Posterior cingulate gyrus (tissue), 11 donors: ENCODE measurements at places on chromosomes 4 and X.

- DNase-seq, result no peak
Measured at GRCh38 chr4:14880805-14881204, 121.5 kb upstream of the CPEB2 start.

DNA sequence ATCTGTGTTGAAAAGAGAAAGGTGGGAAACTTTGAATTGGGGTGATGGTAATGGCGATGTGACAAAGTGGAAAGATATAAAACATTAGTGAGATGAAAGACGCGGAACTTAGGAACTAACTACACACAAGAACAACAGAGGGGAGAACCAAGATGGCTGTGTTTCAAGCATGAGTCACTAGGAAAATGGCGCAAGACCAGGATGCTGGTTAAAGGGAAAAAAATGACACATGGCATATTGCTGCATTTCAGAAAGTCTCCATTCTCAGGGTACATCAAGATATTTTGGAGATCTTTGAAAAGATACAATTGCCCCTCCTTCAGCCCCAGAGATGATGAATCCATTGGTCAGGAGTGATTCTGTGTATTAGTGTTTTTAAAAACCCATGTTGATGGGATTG is 164.4 kb downstream of the FBXO8 start:
- DNase-seq, result no peak

- DNase-seq, result no peak
Measured at GRCh38 chr4:41935652-41936021, 408 bp downstream of the TMEM33 start.

GRCh38 chrX:19886883-19887531 is 393 bp downstream of the SH3KBP1 start:
- no peak for DNase-seq

DNA sequence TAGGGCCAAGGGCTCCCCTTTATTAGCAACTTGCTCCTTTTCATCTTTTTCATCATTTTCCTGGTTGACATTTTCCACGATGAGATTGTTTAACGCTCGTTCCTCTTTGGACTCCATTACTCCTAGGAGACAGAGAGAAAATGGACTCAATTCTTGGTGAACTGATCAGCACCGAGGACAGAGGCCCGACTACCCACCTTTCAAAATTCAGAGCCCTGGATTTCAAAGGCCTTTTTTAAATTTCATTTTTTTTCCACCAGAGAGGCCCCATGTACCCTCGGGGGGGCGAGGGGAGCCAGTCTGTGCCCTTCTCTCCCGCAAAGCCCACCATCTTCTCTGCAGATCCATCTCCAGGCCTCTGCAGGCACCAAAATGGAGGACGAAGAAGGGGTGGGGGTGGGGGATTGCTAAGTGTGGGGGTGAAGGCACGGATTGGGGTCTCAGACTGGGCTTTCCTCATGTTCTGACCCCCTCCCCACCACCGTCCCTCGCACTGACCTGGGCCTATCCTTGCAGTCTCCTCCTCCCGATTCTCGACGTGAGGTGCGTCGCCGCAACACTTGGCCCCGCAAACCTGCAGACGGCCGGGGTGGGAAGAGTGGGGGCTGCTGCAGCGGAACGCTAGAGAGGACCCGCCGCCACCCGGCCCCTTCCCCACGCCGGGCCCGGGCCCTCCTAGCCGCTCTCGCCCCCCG is 783 bp downstream of the BEX2 start:
- no peak for DNase-seq

GRCh38 chr4:7988437-7988836 is 48.8 kb upstream of the AFAP1 start:
- no peak for DNase-seq

DNA sequence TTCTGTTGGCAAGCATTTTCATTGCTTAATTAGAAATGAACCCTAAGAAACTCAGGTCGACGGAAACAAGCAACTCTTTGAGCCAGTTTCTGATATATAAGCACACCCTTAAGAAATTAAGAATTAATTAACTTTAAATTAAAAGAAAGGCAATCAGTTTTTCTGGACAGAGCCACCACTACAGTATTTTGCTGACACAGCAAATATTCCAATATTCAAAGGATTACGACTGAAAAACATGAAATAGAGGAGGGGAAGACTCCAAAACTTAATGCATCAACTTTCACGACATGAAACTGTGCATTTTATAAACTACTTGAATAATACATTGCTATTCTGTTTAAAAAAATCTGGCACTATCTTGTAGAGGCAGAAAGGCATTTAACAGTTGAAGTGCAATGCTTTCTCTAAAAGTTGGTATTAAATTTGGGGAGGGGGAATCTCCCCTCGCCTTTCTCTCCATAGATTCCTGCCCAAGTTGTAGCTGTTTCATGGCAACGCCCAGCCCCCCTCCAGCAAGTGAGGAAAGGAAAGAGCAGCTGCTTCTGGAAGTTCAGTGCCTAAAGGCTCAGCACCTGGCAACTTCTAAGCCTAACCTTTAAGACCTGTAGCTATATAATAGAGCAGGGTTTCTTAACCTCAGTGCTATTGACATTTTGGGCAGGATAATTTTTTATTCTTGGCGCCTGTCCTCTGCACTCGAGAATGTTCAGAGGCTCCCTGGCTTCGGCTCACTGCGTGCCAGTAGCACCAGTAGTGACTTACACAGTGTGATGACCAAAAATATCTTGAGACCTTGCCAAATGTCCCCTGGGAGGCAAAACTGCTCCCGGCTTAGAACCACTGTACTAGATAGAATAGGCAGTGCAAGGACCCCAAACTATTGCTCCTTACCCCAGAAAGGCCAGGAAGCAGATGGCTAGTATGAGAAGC is 6.7 kb upstream of the ZCCHC18 start:
- DNase-seq, result no peak

GRCh38 chrX:114152130-114152529 is 431.8 kb upstream of the HTR2C start:
- DNase-seq, result no peak

DNA sequence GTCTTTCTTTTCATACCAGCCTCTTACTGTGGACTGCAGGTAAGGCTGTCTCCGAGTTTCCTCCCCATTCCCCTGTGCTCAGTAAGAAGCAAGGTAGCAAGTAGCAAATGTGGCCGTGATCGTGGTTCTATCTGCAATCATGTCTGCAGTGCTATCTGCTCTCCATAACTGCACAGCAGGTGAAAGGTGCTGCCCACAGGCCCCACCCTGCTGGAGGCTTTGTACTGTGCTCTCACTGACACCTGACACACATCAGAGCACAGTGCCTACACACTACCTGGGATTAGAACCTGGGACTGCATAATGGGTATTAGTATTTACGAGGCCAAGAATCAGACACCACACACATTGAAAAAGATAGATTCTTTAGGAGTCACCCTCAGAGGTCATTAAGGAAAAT is 15.3 kb downstream of the PGRMC1 start:
- no peak for DNase-seq

- DNase-seq, result no peak
Measured at GRCh38 chr4:61443813-61444510, 243.8 kb downstream of the ADGRL3 start.

- no peak for DNase-seq
Measured at GRCh38 chrX:23820235-23820782, 37.3 kb downstream of the SAT1 start.

DNA sequence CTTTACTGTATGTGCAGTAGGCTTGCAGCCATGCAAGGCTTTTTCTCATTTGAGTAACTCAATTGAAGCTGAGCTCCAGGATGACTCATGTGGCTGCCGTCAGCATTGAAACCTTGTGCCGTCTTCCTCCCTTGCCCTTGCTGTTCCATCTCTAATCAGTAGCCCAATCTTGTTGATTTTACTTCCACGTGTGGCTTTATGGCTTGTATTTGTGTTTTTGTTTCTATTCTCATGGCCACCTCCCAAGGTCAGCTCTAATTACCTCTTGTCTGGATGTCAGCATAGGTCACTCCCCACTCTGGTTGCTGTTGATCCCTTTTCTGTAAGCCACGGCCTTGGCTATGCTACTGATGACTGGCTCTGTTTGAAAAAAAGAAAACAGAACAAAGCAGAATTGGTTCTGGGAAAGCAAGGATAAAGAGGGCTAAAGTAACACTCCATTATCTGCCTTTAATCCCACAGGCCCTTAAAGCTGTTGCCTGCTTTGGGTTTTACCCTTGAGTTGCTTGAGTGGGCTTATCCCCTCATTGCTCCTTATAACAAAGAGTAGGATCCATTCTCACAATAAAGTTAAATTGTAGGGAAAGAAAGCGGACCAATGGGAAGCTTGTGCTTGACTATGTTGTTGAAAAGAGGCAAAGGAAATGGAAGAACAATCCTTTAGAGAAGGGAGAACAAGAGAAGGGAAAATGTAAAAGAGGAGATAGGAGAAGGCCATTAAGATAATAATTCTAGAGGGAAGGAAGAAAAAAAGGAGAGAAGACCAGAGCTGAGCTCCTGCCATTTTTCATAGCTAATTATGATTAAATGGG is 173.9 kb upstream of the PGRMC2 start:
- DNase-seq, result no peak

GRCh38 chr4:2829321-2829932 is 14.2 kb upstream of the ADD1 start:
- DNase-seq, result no peak

- DNase-seq, result no peak
Measured at GRCh38 chrX:21972721-21973120, 32.2 kb downstream of the SMS start.

- no peak for DNase-seq
Measured at GRCh38 chrX:40298572-40299479, 201.1 kb upstream of the BCOR start.

DNA sequence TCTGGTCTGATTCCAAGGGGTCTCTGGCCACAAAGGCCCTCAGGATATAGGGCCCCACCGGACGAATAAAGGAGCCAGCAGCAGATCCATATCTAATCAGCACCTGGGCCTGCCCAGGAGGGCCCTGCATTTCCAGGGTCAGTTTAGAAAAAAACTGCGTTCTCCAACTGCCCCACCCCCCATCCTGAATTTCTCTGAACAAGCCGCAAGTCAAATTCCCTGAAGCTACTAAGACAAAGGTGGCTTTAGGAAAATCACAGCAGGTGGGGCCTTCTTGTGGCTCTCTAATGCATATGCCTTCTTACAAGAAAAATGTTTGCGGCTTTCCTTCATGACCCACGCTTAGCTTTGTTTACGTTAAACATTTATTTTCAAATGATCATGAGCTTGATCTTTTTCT is 76.6 kb downstream of the MBNL3 start:
- DNase-seq, result no peak

GRCh38 chrX:47927212-47927611 is 76.6 kb downstream of the ZNF182 start:
- DNase-seq, result no peak

DNA sequence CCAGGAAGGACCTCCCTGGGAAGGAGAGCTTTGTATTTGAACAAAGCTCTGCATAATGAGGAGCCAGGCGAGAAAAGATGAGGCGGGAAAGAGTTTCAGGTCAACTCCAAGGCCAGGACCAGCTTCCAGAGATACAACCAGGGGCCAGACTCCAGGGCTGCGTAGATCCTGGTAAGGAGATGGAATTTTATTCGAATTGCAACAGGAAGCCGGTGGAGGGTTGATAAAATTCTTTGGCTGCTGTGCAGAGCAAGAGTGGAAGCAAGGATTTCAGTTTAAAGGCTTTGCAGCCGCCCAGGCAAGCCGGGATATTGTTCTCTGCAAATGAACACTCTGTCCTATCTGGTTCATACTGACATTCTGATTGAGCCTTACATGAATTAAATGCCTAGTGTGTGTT is 40.2 kb upstream of the CBR4 start:
- DNase-seq, result no peak

GRCh38 chr4:95158045-95158444 is 390.7 kb downstream of the UNC5C start:
- no peak for DNase-seq

DNA sequence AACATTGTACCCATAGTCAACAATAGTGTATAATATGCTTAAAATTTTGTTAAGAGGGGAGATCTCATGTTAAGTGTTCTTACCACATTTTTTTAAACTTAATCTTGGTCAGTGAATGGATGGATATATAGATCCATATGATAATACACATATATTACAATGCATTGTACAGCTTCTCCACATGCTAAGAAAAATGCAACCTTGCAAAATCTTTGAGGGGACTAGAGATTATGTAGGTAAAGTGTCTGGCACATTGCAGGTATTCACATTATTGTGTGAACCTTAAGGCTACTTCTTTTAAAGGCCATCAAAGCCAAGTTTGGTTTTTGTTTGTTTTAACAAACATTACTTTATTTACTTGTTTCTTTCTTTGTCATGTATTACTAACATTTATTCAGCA is 10.4 kb upstream of the GPC3 start:
- no peak for DNase-seq

DNA sequence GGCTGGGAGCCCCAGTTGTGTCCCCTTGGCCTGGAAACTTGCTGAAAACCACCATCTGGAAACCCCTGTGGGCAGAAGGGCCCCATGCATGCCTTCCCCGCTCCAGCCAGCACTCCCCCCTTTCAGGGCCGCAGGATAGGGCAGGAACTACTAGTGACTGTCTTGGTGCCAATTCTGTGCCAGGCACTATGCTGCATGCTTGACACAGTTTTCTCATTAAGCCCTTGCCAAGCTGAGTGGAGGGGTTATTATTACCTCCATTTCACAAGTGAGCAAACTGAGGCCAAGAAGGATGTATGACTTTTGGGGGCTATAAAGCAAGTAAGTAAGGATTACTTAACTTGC is 73.6 kb upstream of the PJA1 start:
- no peak for DNase-seq

- no peak for DNase-seq
Measured at GRCh38 chrX:38276089-38276488, 51.2 kb downstream of the RPGR start.

DNA sequence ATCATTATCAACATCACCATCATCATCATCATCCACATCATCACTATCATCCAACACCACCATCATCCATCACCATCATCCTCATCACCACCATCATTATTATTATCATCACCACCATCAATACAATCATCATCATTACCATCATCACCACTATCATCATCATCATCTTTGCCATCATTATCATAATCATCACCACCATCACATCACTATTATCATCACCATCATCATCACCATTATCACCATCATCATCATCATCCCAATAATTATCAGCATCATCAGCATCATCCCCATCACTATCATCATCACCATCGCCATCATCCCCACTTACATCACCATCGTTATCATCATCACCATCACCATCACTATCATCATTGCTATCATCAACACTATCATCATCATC is 1021.9 kb upstream of the PRKX start:
- no peak for DNase-seq

DNA sequence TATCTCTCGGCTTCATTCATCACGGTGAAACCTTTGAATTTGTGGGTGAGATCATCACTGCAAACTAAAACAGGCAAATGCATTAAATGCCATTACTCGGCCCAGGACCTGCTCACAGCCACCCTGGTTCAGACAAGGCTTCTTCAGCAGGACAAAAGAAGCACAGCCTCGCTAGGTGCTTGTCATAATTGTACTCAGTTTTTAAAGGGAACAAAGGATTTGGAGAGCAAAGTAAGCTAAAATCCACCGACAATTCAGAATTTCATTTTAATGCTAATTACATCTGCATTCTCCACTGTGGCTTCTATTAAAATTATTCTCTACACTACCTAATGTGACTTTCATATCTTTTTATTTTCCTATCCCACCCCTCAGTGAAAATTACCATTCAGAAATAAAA is 57.0 kb downstream of the PCYT1B start:
- no peak for DNase-seq

GRCh38 chrX:124362761-124363160 is 16.4 kb downstream of the SH2D1A start:
- no peak for DNase-seq

- DNase-seq, result no peak
Measured at GRCh38 chrX:21610168-21610567, 48.0 kb downstream of the KLHL34 start.
